ENCODE measurements at places on chromosomes 4 and X.

GRCh38 chr4:27267970-27268355 is 407.3 kb downstream of the STIM2 start:
- no peak for DNase-seq

DNA sequence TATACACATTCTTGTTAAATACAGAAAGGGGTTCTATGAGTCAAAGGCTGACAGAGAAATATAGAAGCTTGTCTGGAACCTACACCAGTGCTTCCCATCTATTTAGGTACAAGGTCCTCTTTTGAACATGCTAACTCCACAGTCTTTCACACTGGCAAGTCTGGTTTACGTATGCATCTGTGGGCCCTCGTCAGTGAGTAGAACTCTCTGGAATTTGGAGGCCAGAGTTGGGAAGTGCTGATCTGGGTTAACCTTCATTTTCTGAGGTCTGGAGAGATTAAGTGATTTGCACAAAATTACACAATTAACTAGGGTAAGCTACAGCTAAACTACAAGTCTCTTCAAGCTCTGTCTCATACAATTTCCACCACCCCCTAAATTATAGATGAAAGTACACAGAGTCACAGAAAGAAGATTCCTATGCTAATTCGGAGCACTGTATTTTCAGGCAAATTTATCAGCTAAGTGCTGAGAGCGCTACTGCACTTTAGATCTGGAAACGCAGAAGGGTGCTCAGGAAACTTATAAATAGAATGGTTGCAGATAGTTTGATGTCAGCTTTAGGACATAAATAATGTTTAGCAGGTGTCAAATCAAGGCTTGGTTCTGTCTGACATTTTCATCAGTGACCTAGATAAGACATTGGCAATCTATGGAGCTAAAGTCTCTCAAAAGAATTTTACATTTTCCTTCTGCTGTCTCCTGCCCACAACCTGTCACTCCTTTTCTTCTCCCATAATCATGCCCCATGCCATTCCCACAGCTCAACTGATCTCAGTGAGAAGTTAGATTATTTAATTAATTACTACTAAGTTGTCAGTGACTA is 43.0 kb upstream of the PDLIM5 start:
- no peak for DNase-seq

DNA sequence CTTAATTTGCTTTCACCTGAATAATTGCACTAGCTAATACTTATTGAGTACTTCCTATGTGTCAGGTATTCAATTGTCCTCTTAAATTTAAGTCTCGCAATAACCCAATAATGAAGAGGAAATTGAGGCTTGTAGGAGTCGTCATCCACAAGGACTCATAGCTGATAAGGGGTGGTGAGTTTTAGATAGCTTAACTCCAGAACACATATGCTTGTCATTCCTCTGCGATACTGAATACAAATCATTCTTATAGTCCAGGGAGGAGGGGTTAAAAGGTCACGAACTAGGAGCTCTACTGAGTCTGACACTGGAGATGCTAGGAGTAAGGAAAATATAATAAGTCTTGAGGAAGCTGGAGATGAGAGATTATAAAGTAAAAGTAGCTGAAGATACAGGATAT is 1.4 kb upstream of the PACRGL start:
- DNase-seq: no peak

- DNase-seq: no peak
These were observed 10.5 kb downstream of the ANXA5 start for GRCh38 chr4:121686255-121686654.

GRCh38 chr4:165631912-165632311 is 241.1 kb upstream of the TLL1 start:
- no peak for DNase-seq

DNA sequence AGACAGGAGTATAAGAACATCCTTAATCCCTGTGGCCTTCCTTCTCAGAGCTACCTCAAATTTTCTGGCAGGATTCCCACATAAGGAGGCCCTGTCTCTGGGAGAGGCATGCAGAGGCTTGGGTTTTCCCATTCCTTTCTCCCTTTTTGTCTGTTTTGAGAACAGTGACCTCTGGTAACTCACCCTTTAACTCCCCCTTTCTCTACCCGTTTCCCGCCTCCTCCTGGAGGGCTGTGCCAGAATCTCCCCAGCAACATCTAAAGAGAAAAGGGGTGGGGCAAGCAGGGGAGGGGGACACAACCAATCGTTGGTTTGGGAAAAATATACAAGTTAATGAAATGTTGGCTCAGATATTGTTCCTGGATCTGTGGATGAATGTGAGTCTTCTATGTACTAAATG is 303.7 kb upstream of the IRS4 start:
- no peak for DNase-seq

DNA sequence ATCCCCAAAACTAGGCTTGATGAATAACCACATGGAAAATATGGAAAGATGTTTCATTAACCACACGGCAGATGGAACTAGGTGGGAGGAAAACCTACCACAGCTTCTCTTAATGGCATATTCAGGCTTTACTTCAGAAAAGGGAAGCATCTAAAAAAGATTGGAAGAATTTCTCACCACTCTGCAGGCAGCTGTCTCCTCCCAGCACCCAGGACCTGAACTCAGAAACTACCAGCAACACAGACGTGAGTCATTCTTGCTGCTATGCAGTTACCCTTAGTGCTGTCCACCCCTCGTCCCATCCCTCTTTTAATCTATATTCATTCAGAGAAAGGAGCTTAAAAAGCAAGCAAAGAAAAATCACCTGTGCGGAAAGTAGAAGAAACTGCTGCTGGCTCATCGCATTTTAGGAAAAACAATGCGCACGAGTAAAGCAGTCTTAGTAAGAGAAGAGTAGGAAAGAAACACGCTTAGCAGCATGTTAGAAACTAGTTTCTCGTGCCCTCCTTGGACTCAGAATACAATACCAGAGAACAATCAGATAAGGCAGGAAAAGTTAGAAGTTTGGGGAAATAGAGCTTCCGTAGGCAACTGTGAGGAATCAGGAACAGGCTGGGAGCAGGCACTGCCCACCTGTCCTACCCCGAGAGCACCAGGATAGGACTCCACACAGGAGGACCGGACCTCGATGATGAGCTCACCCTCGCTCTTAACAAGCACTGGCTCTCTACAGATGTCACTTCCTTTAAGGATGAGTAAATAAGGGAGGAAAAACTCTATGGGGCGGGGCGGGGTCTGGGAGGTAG is 48.1 kb upstream of the ENPP6 start:
- DNase-seq: no peak

GRCh38 chr4:61427818-61428495 is 227.8 kb downstream of the ADGRL3 start:
- no peak for DNase-seq

GRCh38 chr4:99921174-99921573 is 25.2 kb downstream of the DNAJB14 start:
- DNase-seq: no peak
